Neuronal stem cell (in vitro differentiated cells): ENCODE measurements at places on chromosomes 6 and 20.

GRCh38 chr6:7578516-7578915 lies 11.5 kb upstream of the SNRNP48 start:
- no peak for DNase-seq

GRCh38 chr6:159126590-159126989 lies 42.6 kb upstream of the FNDC1 start:
- no peak for DNase-seq

GRCh38 chr6:148440877-148441453 lies 98.3 kb downstream of the SASH1 start:
- DNase-seq = no peak

- DNase-seq = peak; percentile 31
These were observed 636 bp downstream of the ELOVL2 start for GRCh38 chr6:11043378-11043960.

- DNase-seq = no peak
These were observed 78.8 kb downstream of the MAP7 start for GRCh38 chr6:136471372-136471771.
